ENCODE measurements at places on chromosomes 2 and 18.
A peak's percentile ranks its signal among the peaks of the same experiment; 100 is the strongest.

- DNase-seq = no peak
These were observed 177.9 kb upstream of the NABP1 start for GRCh38 chr2:191499874-191500565.

GRCh38 chr2:16584084-16584483 lies 81.5 kb downstream of the CYRIA start:
- DNase-seq = no peak

- no peak for DNase-seq
These were observed 19.9 kb upstream of the SP3 start for GRCh38 chr2:173984866-173985604.

DNA sequence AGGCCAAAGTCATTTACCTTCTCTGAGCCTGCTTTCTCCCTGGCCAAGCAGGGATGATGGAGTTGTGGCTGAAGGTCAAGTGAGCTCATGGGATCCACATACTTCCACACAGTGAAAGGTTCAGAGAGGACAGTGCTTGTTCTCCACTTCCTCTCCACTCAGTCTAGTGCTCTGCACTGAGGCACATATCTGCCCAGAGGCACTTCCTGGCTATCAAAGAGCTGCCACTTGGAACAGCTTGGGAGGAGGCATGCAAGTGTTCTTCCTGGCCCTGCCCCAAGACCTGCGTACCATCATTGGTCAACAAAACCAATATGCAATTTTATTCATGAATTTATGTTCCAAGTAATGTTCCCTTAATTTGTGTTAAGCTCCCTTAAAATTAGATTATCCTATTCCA lies 71.9 kb downstream of the RNF152 start:
- no peak for DNase-seq

DNA sequence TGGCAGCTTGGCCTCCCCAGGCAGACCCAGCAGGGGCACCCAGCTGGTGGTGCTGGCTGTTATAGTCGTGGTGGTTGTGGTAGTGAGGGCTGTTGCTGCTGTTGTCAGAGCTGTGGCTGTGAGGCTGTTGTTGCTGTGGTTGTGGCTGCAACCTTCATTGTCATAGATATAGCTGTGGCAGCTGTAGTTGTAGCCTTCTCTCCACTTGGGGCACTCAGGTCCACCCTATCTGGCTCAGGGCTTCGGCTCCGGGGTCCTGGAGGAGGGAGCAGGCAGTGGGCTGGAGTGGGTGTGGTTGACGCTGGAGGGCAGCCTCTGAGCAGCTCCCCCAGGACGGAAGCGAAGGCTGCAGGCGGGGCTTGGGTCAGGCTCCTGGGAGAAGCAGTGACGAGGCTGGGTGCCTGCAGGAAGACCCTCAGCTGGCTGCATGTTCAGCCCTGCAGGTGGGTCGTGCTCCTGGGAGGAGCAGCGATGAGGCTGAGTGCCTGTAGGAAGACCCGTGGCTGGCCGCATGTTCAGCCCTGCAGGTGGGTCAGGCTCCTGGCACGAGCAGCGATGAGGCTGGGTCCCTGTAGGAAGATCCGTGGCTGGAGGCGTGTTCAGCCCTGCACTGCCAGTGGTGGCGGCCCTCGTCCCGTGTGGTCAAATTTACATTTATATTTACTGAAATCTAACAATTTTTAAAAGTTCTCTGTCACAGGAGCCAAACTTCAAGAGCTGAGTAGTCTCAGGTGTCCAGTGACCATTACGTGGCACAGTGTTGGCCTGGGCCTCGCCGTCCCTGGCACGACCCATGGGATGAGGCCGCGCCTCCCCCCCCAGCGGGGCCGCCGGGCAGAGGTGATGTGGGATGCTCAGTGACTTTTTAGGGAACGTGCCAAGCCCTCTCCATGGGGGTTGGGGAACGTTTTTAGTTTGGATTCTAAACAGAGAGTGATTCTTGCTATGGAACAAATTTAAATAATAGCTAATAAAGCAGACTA lies 79.2 kb upstream of the PXDN start:
- DNase-seq = no peak

DNA sequence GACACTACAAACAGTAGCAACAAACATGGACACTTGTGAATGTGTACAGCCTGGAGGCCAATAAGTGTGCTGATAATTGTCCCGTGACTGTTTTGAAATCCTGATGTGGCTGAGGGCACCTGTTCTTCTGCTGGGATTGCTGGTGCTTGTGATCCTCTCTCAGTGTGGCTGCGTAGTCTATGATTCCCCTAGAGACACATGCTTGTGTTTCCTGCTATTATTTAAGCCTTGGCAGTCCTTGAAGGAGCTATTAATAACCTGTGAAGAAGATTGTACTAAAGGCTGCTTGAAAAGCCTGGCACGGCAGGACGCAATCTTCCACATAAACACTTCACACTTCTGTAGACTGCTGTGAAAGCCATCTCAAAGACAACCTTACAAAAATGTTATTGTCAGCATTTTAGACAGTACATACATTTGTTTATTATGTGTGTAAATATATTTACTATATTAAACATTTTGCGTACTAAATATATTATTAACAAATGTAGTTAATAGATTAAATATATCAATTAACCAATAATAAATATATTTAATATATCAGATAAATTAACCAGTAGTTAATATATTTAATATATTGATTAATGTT lies 71.4 kb downstream of the GALR1 start:
- no peak for DNase-seq

DNA sequence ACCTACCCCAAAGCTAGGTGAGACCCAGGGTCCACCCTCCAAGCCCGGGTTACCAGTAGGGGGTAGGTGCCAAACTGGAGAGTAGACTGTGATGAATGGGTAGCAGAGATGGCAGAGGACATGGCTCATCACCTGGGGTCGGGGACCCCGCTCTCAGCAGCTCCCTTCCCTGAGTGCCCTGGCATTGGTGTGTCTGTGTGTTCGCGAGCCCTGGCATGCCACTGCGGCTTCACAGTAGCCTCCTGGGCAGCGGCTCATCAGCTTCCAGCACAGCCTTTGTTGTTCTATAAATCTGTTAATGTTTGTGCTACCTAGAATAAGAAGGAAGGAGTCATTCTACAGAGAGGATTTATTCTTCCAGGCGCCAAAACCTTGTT lies 62.6 kb upstream of the ALPP start:
- no peak for DNase-seq

GRCh38 chr2:128310094-128310716 lies 8.5 kb downstream of the HS6ST1 start:
- DNase-seq = no peak

DNA sequence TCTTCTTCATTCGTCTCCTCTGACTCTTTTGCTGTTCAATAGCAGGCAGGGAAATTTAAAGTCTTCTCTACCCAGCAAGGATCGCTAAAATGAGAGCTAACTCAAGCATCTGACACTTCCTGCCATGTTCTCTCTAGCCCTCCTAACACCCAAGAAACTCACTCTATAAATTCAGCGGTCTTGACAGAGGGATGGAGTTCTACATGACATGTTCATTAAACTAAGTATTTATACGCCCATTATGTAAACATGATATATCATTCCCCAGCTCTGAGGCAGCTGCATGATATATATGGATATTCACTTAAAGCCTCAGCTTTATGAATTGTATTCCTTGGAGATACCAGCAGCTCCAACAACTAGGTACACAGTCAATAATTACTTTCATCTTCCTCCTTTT lies 231.0 kb downstream of the METTL4 start:
- no peak for DNase-seq

- DNase-seq = no peak
These were observed 54.5 kb downstream of the SKA1 start for GRCh38 chr18:50429207-50429948.

DNA sequence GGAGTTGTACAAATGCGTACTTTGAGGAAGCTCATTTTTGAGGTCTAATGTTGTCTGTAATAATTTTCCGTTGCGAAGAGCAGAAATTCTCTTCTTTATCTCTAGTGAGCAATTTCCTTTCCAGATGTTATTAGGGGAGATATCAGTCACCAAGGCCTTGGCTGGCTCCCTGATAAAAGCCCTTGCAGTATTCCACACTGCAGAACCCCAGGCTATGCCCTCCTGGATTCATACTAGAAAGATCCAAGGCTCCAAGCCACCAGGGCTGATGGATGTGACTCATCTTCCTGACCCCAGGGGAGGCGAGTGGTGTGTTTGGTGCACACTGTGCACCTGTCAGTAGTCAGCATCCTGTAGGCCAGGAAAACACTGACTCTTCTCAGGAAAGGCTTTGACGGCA lies 34.7 kb downstream of the INO80C start:
- DNase-seq = no peak

DNA sequence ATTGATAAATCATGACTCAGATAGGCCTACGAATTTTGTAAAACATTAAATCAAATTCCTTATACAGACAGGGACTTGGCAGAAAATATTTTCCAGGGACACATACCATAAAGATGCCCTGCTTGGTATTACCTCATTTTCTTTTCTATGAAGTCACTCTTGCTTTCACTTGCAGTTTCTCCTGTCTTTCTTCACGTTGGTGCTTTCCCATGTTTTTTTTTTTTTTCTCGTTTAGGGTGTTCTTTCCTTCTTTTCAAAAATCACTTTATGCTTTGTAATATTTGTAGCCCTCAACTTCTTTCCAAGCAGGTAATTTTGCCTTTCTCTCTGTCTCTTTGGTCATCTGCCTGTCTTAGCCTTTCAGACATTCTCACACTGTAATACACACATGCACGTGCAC lies 40.7 kb downstream of the CDC42EP3 start:
- no peak for DNase-seq

- no peak for DNase-seq
These were observed 811.3 kb downstream of the CPS1 start for GRCh38 chr2:211367711-211368110.

DNA sequence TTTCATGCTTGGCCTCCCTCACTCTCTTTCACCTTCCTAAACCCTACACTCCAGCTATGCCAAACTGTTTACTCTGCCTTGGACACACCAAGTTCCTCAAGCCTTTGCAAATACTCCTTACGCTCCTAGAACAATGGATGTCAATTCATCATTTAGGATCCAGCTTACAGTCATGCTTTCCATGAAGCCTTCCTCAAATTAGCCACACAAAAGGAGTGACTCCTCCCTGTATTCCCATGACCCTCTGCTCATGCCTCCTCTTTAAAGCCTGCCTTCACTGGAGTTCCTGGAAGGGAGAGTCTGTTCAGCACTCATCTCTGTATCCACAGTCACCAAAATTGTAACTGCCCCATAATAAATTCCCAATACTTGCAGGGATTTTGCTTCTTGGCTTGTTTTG lies 721 bp upstream of the EHD3 start:
- DNase-seq = no peak

GRCh38 chr2:33607905-33608304 lies 8.8 kb upstream of the FAM98A start:
- no peak for DNase-seq

DNA sequence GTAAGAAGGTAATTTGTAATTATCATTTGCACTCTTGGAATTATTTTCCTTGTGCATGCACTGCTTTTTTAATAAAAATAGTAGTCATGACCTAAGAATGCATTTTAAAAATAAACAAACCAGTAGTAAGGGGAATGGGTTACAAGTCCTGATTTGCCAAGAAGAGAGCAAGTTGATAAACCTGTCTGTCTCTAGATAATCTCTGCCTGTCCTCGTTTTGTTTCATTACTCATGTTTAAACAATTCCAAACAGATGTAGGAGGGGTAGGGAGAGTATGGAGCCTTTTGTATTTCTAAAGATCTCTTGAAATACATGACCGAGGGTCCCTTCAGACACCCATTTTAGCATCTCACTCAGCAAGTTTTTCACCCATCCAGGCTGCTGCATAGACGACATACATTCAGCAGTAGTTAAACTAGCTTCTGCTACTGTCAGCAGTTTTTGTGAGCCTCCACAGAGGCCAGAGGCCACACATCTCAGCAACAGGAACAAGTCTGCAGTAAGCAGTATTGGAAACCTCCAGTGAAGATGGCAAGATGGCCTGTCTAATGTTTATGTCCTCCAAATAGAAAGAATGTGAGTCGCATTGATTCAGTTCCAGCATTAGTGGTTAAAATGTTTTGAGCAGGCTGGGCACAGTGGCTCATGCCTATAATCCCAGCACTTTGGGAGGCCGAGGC lies 2.3 kb upstream of the EXOC6B start:
- no peak for DNase-seq

DNA sequence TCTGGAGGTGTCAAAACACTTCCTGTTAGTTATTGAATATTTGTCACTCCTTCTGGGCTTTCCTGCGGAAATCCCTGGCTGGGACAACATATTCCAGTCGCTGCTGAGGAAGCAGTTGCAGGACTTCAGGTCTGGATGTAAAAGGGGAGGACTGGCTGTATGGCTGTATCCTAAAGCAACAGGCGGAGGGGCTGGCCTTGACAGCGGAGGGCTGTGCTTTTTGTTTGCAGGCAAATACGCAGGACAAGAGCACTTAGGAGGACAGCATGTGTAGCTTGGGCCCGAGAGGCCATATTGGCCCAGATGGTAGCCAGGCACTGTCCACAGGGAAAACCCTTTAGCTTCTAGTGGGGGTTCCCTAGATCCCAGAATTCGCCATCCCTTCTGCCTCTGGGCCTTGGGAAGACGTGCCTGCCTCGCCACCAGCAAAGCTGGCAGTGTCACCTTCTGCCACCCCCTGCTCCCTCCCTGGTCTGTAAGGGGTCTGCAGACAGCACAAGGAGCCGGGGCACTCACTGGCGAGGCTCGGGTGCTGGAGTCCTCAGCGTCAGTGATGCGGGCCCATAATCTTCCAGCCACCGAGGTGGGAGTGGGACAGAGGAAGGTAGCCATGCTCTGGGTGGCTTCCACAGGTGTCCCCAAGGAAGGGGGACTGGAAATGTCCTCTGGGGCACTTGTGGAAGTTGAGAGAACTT lies 6.7 kb downstream of the NPPC start:
- no peak for DNase-seq

- no peak for DNase-seq
These were observed 395.6 kb upstream of the TRIB2 start for GRCh38 chr2:12320991-12321641.

DNA sequence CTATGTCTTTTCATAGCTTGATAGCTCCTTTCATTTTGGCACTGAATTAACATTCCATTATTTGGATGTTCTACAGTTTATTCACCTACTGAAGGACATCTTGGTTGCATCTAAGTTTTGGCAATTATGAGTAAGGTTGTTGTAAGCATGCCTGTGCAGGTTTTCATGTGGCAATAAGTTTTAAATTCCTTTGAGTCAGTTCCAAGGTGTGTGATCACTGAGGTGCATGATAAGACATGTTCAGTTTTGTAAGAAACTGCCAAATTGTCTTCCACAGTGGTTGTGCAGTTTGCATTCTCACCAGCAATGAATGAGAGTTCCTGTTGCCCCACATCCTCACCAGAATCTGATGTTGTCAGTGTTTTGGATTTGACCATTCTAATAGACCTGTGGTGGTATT lies 24.2 kb downstream of the XDH start:
- DNase-seq = no peak

GRCh38 chr2:226888378-226888965 lies 52.6 kb downstream of the RHBDD1 start:
- DNase-seq = no peak

DNA sequence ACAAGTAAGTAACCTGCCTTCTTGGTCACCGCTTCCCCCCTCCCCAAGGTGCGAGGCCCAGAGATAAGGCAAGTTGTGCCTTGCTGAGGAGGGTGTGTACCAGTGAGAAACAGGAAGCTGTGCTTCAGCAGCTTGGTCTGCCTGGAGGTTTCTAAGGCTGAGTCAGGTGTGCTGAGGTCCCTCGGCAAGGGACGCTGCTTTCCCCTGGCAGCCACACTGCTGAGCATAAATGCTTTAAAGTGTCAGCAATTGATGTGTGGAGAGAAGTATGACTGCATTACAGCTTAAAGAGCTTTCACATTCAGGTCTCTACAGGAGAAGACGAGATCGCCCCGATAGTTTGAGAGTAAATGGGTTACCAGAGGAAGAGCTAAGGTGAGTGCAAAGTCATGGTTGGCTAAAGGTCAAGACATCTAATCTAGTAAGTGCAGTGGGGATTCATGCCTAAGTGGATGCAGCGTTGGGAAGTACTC lies 86.9 kb downstream of the LIMS1 start:
- peak; percentile 46 for DNase-seq

GRCh38 chr2:185894223-185894622 lies 155.6 kb downstream of the FSIP2 start:
- DNase-seq = no peak
